ENCODE measurements at places on chromosomes 11 and 22. TPM values are rescaled to one million over a fixed set of nuclear protein-coding genes. Genes with fewer than 3 reads are reported as not detected.

The GAL3ST1 gene
- not detected for total RNA-seq

The C11orf52 gene
- total RNA-seq: not detected

The FGF4 gene
- total RNA-seq: not detected

The MUC5AC gene
- not detected for total RNA-seq

The FJX1 gene
- 2.1 TPM for total RNA-seq

The SHANK2 gene
- total RNA-seq: not detected

The PPP1CA gene
- 249 TPM for total RNA-seq

The LUZP2 gene
- not detected for total RNA-seq

The UBQLNL gene
- 0.25 TPM for total RNA-seq

The OR2D2 gene
- not detected for total RNA-seq

The AKIP1 gene
- 28.2 TPM for total RNA-seq

The CNGA4 gene
- total RNA-seq: not detected

The MS4A15 gene
- not detected for total RNA-seq

The CFAP300 gene
- not detected for total RNA-seq

The CRACR2B gene
- total RNA-seq: 2.4 TPM

The GGTLC3 gene
- not detected for total RNA-seq

The MOGAT2 gene
- total RNA-seq: not detected

The IGLL5 gene
- not detected for total RNA-seq

The RASD2 gene
- total RNA-seq: not detected

The MIOX gene
- total RNA-seq: not detected

The DPP3 gene
- 72.4 TPM for total RNA-seq

The SMIM35 gene
- 0.27 TPM for total RNA-seq

The CDC42EP2 gene
- not detected for total RNA-seq

The OR10D3 gene
- not detected for total RNA-seq

The DDX25 gene
- 0.54 TPM for total RNA-seq
